ENCODE measurements at places on chromosomes 12 and 14.

GRCh38 chr14:93009471-93010129 is 86.7 kb downstream of the CHGA start:
- no peak for DNase-seq

DNA sequence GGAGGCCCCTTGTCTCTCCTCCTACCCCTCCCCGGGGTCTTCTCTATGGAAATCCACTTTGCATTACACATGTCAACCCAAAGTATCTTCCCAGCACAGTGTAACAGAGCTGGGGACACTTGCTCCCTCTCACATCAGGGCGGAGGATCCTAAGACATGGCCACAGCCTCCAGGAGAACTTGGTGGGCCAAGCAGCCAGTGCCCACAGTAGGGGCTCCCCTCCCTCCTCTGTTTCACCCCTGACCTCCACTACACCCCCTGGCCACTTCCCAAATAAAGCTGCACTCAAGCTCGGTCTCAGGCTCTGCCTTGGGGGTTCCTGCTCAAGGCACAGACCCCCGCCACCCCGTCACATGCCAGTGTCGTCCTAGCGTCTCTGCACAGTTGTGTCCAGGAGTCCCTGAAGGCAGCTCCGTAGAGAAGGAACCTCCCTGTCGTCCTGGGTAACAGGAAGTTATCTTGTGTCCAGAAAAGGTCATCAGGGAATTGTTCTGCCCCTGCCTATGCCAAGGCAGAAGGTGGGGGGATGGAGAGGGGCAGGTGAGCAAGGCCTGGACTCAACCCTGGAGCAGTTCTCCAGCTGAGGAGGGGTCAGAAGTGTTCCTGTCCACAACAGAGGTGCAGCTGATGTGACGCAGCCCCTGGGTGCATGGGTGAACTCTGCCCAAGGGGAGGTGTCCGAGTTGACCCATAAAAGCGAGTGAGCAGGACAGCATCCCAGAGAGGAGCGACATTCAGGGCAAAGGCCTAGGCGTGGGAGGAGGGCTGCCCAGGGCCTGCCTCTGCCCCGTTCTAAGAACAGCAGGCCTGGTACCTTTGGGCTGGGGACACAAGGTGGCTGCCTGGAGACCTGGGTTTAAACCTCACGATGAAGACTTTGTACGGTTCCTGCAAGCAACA is 25.5 kb downstream of the DIO3 start:
- DNase-seq: no peak

DNA sequence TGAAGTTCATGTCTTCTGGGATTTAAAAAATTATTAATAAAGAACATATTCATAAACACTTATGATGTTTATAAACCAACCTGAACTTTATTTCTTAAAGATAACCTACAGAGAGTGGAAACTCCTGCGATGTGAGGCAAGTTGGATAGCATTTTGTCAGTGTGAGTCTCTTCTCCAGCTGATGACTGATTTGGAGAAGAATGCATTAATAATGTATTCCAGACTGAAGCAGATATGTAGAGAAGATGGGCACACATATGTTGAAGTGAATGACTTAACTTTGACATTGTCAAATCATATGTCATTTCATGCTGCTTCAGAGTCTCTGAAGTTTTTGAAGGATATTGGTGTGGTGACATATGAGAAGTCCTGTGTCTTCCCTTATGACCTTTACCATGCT is 7.3 kb downstream of the HELB start:
- DNase-seq: no peak

DNA sequence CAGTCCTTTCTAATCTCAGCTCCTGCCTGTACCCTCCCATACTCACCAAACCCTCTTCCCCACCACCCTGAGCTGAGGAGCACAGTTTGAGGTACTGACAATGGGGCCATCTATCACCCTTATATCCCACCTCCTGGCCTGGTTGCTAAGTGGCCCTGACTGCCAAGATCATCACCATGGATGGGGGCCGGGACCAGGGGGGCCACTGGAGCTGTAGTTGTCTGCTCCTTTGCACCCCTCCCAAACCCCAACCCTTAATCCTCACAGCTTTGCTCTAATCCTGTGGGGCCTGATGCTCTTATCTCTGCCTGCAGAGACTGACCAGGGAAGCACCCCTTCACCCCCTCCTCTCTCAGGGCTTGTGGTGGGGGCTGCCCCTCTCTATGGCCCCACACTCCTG is 395 bp upstream of the GNB3 start:
- DNase-seq: no peak

All from activated naive CD4-positive, alpha-beta T cell (primary cell).